Bronchus fibroblast of lung (primary cell): ENCODE measurements at places on chromosomes 3 and 15. TPM values are rescaled to one million over a fixed set of nuclear protein-coding genes. Genes with fewer than 3 reads are reported as not detected.

The SOX2 gene
- total RNA-seq: not detected in 2 replicates

The PTH1R gene
- 0.34 and 0.59 TPM in 2 replicates for total RNA-seq

The IGDCC3 gene
- total RNA-seq: under 0.01 TPM in 1 of 2 replicates, not detected in the other

The FEZF2 gene
- total RNA-seq: not detected in 2 replicates

The MGA gene
- 7.4 and 7.7 TPM in 2 replicates for total RNA-seq

The CTXN2 gene
- total RNA-seq: not detected in 2 replicates

The AMT gene
- 2.5 and 2.7 TPM in 2 replicates for total RNA-seq
